ENCODE measurements at places on chromosomes 4 and X.
A peak's percentile ranks its signal among the peaks of the same experiment; 100 is the strongest.

DNA sequence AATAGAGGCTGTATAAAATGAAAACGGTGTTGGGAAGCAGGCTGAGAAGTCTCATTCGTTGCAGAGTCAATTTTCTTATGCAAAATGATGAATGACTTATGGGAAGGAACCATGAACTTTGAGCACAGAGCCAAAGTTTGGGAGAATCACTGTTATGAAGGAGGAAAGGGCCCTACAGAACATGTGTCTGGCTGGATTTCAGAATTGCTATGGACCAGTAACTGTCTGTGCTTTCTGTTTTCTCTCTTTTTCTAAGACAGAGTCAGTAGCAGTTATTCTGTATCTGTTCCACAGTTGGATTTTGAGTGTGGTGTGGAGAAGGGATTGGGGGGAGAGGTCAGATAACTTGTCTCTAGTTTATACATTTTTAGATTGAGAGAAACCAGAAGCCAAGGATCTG, 265.0 kb upstream of the HS3ST1 start:
- DNase-seq: no peak

DNA sequence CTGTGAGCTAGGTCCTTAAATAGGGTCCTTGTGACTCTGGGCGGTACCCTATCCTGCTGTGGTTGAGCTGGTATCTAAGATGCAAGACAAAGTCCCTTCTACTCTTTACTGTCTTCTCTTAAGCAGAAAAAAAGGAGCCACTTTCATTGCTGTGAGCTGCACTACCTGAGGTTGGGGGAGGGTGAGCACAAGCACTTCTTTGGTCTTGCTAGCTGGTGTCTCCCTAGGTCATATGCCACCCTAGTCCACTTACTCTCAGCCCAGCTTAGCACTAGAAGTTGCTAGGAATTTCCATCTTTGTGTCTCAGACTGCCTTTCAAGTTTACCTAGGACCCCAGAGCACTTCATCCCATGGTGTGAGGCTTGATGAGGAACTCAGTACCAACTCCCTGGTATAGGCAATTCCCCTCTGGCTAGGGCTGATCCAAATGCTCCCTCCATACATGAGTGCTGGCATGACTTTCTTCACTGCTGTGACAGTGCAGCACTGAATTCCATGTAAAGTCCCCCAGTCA, 343.6 kb upstream of the CT83 start:
- DNase-seq: no peak

DNA sequence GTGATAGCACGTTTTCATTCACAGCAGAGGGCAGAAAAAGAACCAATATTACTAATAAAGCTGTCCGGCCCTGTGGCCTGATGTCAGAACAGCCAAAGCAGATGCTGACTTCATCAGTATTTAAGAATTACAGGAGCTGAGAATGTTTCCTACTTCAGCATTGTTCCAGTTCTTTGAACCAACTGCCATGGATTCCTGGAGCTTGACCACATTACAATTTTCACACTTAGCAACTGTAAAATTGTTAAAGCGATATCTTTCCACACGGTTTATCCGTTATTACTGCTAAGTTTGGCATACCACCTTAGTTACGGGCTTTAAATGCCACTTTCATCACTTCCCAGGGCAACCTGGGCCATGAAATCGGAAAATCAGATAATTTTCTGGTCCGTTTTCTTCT, 118.2 kb downstream of the EPHA5 start:
- no peak for DNase-seq

- DNase-seq: peak; percentile 38
Observed at GRCh38 chr4:111136438-111136837, 513.6 kb upstream of the PITX2 start.

DNA sequence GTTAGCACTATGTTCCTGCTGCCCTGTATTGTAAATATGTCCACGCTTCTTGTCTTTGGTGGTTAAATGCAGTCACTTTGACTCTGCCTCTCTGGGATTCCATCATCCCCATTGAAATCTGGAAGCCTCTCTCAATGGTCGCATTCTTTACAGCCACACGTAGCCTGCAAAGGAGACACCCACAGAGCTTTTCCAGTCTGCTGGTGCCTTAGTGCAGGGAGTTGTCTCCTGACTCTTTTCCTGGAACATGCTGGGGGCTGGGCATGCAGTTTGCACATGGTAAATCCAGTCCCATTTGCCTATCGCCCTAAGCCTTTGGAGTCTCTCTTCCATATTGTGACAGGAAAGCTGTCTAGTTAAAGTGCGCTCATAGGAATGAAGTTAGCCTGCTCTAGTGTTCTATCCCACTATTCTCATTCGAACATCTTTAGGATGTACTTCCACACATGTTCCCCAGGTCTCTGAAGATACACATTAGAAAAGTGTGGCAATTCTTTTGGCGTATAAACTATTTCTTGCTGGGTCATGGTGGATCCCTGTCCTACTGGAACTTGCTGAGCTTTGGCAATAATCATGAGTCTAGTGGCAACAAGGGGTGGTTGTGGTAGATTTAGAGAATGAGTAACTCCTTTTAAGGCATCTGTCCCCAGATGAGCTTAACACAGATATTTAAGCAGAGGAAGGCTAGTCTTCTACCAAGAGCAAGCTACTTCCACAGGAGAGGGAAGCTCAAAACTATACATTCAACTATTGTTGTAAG, 33.7 kb downstream of the COQ2 start:
- DNase-seq: no peak

- DNase-seq: peak; percentile 14
Observed at GRCh38 chr4:56128213-56128612, 179.5 kb downstream of the CEP135 start.

- no peak for DNase-seq
Observed at GRCh38 chr4:153137677-153138630, 66.3 kb upstream of the TRIM2 start.

DNA sequence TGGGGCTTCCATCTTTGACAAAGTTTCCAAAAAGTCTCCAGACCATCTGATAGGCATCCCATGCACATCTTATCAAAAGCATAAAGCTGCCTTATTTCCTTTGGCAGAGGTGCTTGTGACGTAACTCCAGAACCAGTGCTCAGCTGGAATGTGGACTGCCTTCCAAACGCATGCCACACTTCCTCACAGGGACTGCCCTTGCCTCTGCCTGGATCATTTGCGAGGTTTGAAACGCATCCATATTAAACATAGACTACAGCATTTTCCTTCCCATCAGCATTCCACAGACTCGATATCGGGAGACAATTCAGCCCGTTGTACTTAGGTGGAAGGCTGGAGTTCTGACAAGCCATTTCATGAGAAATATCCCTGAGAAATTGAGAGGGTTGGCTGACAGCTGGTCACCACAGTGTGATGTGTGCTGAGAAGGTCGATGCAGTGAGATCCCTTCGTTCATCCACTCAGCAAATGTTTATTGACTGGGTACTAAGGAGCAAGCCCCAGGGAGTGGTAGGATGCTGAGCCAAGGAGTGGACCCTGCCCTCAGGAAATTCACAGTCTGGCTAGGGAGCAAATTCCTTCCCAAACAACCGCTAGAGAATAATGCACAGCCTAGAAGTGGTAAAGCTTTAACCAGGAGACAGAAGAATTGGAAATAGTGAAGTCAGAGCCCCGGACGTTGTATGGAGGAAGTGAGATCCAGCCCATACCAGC, 376.0 kb downstream of the BCOR start:
- DNase-seq: no peak

GRCh38 chr4:47914926-47915237, 499 bp upstream of the NFXL1 start:
- DNase-seq: no peak

DNA sequence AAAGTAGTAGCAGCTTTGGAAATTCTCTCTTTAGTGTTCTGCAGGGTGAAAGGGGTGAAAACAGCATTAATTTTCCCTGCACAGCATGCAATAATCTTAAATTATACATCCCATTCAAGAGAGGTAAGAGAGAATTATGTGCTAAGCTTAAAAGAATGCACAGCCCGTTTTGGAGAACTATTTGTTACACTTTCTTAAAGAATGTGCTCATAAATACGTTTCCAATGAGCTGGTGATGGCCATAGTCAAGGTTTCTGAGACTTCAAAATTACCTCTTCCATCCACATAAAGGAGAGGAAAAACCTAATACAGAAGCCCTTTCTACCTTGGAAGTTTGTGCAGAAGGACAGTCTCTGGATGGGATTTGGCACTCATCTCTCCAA, 766.7 kb upstream of the TENM3 start:
- DNase-seq: peak; percentile 20

GRCh38 chrX:23515028-23515427, 152.3 kb upstream of the PRDX4 start:
- no peak for DNase-seq

- no peak for DNase-seq
Observed at GRCh38 chr4:81378386-81378785, 93.3 kb downstream of the RASGEF1B start.

GRCh38 chrX:34493086-34493485, 164.0 kb downstream of the TMEM47 start:
- DNase-seq: no peak

DNA sequence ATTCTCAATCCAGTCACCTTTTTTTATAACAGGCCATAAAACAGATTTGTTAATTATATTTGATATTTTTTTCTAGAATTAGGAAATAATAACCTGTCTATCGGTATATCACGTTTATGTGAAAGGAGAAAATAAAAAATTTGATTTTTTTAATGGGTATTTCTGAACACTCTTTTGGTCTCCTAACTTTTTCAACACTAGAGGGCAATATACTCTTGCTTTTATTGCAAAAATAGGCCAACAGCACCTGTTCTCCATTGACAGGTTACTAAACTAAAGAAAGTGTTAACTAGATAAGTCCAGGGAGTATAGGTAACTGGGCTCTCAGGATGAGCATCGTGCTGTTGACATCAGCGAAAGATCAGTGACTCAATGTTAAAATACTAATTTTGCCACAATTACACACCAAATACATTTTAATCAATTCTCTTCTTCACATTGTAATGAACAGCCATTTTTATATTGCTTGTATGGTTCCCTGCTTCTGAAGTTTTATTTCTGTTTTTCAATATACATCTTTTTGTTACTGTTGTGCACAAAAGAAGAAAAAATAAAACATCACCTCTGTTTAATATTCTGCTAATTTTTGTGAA, 22.8 kb downstream of the NDST4 start:
- peak; percentile 9 for DNase-seq

GRCh38 chr4:78775303-78776078, 659 bp upstream of the BMP2K start:
- DNase-seq: peak; percentile 77

DNA sequence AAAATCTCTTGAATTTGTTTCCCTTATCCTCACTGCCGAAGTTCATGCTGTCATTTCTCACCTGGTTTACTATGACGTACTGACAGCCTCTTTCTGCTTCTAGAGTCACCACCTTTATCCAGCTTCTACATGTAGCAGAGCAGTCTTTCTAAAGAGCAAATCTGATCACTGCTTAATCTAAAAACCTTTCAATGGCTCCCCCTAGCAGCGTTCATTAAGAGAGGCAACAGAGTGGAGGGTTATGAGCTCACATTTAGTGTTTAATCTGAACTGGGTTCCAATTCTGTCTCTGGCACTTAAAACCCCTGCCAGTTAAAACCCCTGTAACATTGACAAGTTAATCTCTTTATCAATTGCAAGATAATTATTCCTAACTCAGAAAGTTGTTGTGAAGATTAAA, 4.4 kb downstream of the RBPJ start:
- DNase-seq: peak; percentile 62

DNA sequence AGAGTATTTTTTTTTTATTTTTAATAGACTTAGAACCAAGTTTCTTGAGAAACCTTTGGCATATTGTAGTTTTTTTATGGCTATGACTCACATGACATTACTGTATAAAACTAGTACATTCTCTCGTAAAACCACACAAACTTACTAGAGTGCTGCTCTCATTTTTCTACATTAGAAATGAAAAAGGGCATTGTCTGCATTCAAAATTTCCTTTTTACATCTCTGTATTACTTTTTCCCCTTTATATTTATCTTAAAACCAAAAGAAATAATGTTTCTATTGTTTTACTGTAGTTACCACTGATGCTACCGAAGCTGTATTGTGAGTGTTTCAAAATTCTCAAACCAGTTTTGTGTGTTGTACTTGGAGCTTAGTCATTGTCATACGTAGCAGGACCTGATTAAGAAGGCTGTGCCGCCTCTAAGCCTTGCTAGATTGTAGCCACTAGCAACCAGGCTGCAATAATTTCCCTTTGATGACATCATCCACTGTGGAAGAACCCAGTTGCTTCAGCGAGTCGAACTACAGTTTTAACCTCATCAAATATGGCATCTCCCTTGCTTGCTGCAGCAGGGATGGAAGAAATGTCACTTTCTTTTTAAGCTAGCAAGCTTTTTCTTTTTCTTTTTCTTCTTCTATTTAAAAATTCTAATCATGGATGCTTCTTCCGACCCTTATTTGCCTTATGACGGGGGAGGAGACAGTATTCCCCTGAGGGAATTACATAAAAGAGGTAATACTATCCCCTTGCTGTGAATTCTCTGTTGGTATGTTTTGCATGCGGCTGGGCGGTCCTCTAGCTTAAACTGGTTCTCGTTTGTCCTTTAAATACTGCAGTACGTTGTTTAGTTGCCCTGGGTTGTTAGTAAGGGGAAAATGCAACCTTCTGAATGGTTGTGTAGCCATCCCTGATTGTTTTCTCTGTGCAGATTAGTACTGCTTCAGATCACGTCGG, 39.6 kb downstream of the CLCN3 start:
- peak; percentile 97 for DNase-seq

GRCh38 chr4:143643399-143643798, 57.1 kb downstream of the FREM3 start:
- no peak for DNase-seq

- DNase-seq: no peak
Observed at GRCh38 chr4:185993328-185993973, 75.5 kb upstream of the TLR3 start.

DNA sequence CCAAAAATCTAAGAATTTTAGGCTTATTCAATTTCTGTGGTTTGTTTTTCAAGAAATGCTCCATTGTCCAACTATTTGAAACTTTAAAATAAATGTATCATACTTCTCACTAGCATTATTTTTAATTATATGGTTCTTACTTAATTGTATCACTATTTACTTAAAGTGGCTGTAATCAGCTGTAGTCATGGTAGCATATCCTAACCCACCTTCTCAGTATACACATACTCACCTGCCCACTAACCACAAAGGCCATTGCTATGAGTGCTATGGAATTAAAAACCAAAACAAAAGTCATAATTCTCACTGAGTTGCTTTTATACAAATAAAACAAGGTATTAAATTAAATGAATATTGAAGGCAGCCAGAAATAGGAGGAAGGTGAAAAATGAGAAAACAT, 5.0 kb downstream of the FBXO8 start:
- peak; percentile 56 for DNase-seq

DNA sequence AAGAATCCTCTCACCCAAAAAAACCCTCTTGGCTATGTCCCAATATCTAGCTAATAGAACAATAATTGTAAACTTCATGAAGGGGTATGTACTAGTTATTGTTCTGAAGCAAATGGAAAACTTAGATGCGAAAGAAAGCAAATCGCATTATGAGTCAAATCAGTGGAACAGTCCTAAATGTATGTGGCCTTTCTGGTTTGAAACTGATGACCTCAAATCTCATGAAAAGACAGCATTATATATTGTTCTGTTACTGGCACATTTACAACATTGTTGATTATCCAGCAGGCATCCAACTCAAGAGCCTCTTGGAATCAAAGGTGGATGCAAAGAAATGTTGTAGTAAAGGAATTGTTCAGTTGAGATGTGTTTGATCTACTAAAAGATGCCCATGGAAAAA, 34.7 kb downstream of the CSN3 start:
- DNase-seq: no peak
